ENCODE measurements at places on chromosomes 7 and 10. TPM values are rescaled to one million over a fixed set of nuclear protein-coding genes. Genes with fewer than 3 reads are reported as not detected.

The OR13A1 gene
- 1.4 TPM for total RNA-seq

The CDC14C gene
- total RNA-seq: not detected

The GFRA1 gene
- total RNA-seq: 4.1 TPM

The NEUROG3 gene
- total RNA-seq: not detected

The PAPOLB gene
- 0.29 TPM for total RNA-seq

The PIK3AP1 gene
- total RNA-seq: 3.3 TPM

- DNase-seq: no peak
These were observed 99.4 kb upstream of the GHITM start for GRCh38 chr10:84039957-84040356.

DNA sequence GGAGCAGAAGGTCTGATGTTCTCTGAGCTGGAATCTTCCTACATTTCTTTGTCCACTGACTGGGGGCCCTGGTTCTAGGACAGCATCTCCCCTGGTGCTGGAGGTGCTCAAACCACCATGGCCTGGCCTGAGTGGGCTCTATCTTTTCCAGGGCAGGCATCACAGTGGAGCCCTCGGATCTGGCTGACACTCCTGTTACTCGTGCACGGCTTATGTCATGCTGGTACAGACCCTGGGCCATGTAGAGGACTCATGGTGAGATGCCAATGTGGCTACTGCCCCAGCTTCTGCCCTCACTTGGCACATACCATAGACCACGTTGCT is 96.0 kb downstream of the HIPK2 start:
- DNase-seq: no peak

DNA sequence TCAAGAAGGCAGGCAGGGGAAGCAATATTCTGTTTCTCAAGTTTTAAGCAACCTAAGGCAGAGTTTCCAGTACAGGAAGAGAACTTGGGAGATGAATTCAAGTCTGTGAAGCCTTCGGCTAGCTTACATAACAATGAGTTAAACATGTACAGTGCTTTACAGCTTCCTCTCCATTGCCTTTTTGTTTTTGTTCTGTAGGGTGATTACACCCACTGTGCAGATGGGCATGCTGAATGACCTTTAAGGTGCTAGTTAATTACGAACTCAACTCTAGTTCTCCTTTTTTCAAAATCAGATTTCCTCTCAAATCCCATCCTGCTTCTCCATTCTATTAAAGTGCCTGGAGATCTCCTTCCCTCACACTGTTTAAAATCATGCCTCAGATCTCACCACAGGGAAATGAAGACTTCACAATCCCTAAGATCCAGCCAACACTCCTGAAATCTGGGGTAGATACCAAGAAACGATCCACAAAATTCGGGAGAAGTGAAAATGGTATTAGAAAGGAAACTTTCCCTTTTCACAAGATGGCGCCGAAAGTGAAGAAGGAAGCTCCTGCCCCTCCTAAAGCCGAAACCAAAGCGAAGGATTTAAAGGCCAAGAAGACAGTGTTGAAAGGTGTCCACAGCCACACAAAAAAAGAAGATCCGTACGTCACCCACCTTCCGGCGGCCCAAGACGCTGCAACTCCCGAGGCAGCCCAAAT is 16.8 kb upstream of the MSMB start:
- DNase-seq: no peak

DNA sequence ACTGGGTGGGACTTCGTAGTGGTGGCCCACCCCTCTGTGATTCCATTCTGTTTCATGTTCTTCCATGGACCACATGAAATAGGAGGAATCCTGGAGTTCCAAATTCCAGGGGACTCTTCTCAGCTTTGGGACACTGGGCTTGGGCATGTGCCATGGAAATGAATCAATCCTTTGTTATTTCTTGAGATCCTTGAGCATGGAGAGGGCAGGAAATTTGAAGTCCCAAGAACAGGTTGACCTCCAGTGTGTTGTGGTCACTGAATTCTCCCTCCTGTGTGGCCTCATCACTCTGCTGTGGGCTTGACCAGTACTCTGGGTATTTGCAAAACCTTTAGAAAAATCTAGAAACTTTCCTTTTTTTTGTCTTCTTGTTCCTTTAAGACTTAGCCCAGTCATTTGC is 22.7 kb downstream of the TACR2 start:
- DNase-seq: no peak

- DNase-seq: no peak
These were observed 555 bp downstream of the PHF14 start for GRCh38 chr7:10973942-10974911.

- DNase-seq: no peak
These were observed 18.2 kb downstream of the TWIST1 start for GRCh38 chr7:19099194-19099593.

Data from ureter (tissue), 1 donor.